Skeletal muscle cell (primary cell): ENCODE measurements at places on chromosomes 16 and 17.

DNA sequence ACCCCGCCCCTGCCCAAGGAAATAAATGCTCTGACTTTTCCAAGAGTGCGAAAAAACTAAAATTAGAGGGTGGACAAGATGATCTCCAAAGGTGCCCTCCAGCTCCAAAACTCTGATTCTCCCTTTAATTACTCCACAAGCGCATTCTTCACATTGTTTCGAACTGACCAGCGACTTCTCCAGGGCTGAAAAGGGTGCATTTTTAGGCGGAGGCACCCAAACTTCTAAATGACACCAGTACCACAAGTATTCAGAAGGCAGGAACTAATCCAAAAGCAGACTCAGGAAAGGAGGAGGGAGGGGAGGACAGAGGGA is 750 bp downstream of the ZFHX3 start:
- DNase-seq, result no peak

- DNase-seq, result no peak
Observed at GRCh38 chr16:10081201-10081940, 100.9 kb downstream of the GRIN2A start.

DNA sequence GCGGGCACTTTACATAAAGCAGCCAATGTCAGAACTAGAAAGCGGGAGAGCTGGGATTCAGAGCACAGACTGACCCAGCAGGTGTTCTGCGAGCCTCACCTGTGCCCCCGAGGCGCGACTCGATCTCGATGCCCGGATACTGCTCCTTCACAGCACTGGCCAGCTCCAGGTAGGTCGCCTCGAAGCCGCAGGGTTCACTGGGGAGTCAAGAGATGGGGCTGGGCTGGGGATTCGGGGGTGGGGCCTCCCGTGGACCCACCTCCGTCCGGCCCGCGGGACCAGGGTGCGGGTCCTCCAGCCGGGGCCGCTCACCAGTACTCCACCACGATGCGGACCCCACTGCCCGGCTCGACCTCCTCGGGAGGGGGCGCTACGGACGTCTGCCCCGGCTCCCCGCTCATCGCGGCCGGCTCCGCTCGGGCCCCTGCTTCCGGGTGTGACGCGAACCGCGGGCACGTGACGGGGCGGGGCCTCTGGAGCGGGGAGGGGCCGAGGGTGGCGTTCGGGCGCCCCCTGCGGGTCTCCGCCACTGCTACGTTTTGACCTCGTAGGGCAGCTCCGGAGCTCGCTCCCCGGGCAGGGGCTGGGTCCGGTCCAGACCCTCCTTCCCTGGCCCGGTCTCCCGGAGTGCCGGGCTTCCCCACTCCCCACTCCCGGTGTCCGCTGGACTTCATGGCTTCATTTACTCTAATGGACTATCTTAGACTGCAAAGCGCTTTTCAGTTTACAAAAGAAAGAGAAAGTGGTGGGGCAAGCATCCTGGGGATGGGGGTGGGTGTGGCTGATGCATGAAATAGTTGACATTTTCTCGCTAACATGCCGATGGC is at the start of gene MIEN1:
TSS of gene MIEN1 (minus strand) at position 438 of the 827 bp plus-strand sequence. CDS start at position 401, 37 bp downstream.
- DNase-seq, result no peak

- DNase-seq, result peak; percentile 9
Observed at GRCh38 chr17:56358651-56359050, 205.4 kb downstream of the ANKFN1 start.

DNA sequence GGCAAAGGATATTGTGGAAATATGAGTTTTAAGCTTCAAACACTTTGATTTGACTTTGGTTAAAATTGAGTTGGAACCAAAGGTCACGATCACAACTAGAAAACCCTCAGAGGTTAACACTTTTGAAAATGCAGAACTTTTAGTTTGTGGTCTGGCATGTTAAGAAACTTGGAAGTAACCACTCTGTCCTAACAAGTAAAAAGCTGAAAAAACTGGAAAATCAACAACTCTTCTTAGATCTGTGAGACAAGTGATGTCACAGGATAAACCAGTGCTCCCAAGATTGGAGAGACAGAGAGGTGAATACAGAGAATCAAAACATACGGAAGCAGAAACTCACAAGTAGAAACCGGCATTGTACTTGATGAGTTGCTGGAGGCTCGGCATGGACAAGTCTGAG is 17.4 kb downstream of the MFSD6L start:
- no peak for DNase-seq

DNA sequence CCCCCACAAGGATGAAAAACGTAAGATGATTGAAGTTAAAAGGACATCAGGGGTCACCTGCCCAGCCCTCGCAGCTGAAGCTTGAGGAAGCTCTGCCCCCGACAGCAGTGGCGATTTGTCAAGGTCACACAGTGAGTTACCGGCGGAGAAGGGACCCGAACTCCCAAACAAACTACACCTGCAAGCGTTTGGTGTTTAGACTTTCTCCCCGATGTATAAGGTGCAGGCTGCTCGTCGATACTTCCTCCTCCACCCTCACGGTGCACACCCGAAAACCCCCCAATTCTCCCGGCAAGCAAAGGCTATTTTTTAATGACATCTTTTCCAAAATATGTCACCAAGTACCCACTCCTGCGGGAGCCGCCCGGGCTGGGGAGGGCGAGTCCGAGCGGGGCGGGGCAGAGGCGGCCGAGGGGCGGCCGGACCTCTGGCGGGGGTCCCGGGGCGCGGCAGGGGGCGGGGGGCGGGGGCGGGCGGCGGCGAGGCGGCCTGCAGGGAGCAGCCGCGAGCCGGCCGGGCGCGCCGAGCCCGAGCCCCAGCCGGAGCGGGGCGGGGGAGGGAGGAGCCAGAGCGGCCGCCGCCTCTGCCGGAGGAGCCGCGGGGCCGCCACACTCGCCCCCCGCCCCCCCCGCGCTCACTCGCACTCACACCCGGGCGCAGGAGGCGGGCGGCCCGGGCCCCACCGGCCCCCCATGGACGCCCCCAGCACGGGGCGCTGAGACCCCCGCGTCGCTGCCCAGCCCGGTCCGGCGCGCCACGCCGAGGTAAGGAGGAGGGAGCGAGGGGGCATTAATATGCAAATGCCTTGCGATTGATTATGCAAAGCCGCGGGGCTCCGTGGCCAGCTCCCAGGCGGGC is at the start of gene THRA:
TSS of gene THRA (plus strand) at position 637 of the 858 bp plus-strand sequence. CDS start 11,524 bp downstream, outside the sequence.
- no peak for DNase-seq

GRCh38 chr17:36932694-36933511 is 4.4 kb upstream of the LHX1 start:
- no peak for DNase-seq

DNA sequence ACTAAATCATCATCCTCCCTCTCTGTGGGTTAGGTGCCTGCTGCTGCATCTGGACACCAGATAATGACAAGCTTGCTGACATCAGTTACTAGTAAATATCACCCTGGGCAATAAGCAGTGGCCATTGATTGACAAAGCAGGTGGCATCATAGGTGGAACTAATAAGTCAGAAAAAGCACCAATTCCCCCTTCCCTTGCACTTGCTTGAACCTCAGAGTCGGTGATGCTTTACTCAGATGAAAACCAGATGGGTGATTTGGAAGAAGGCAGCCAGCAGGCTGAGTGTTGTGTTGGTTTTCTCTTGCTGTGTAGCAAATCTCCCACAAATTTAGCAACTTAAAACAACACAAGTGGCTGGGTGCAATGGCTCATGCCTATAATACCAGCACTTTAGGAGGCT is 146.9 kb upstream of the NOL11 start:
- DNase-seq, result no peak

- DNase-seq, result no peak
Observed at GRCh38 chr17:35541434-35541833, 4.0 kb upstream of the SLFN12L start.

DNA sequence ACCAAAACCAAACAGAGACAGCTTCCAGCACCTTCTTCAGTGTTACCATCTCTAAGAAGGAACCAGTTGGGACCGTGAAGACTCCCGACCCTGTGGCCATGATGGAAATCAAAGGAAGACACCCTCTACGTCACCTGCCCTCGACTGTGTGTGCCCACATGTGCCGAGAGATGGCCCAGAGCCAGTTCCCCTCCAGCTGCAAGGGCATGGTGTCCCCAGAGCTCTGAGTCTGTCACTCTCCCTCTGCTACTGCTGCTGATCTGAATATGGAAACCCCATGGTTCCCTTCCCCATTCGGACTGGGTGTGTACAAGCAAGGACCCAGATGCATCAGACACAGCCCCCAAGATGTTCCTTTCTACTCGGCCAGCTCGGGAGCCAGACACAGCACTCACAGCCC is 76.4 kb downstream of the SOCS1 start:
- no peak for DNase-seq

DNA sequence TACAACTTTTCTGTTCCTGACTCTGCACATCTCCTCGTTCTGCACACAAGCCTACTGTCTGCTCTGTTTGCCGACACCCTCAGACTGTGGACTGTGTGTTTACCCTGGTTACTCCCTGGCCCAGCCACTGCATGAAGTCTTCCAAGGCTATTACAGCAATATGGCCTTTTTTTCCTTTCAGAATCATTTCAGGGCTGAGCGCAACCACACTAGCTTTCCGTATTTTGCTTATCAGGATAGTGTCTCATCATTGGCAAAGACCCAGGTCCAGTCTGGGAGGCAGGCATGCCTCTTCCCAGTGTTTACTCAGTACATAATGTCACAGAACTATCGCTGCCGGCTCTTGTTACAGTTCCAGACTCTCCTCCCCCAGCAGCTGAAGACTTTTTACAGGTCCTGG is 10.1 kb downstream of the DNAH9 start:
- DNase-seq, result no peak

GRCh38 chr16:49469930-49470451 is 96.4 kb downstream of the C16orf78 start:
- no peak for DNase-seq

- DNase-seq, result no peak
Observed at GRCh38 chr17:39062846-39063680, 88.4 kb downstream of the PLXDC1 start.

GRCh38 chr17:81519284-81520020 is 6.9 kb upstream of the ACTG1 start:
- no peak for DNase-seq

- DNase-seq, result no peak
Observed at GRCh38 chr16:80500116-80500859, 40.5 kb upstream of the DYNLRB2 start.

DNA sequence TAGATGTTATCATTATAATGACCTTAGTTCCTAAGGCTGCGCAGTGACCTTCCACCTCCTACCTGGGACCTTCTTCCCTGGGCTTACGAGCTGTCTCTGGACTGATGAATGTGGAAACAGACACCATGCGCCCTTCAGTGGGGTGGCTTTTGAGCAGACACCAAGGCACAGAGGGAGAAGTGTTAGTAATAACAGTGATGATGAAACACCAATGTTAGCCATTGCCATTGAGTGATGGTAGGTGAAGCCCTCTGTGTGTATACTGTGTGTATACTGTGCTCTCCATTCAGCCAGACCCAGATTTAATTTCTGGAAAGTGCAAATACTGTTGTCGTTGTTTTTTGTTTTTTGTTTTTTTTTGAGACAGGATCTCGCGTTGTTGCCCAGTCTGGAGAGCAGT is 44.5 kb downstream of the CLEC16A start:
- no peak for DNase-seq

DNA sequence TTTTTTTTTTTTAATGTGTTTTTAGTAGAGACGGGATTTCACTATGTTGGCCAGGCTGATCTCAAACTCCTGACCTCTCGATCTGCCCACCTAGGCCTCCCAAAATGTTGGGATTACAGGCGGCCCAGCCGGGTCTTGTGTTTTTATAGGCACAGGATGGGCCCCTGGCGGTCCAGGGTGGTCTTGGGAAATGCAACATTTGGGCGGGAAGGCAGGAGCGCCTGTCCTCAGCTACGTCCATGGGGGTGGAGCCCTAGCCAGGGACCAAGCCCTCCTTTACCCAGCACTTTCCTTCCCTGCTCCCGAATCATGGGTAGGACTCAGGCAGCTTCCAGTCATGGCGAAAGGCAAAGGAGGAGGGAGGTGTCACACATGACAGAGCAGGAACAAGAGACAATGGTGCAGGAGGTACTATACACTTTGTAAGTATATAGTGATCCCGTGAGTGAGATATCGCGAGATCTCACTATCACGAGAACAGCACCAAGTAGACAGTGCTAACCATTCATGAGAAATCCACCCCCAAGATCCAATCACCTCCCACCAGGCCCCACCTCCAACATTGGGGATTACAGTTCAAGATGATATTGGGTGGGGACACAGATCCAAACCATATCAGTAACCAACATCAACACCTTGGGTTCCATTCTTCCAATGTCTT is 226.7 kb upstream of the WSCD1 start:
- no peak for DNase-seq

- DNase-seq, result no peak
Observed at GRCh38 chr16:3480901-3481695, 14.2 kb downstream of the C16orf90 start.

DNA sequence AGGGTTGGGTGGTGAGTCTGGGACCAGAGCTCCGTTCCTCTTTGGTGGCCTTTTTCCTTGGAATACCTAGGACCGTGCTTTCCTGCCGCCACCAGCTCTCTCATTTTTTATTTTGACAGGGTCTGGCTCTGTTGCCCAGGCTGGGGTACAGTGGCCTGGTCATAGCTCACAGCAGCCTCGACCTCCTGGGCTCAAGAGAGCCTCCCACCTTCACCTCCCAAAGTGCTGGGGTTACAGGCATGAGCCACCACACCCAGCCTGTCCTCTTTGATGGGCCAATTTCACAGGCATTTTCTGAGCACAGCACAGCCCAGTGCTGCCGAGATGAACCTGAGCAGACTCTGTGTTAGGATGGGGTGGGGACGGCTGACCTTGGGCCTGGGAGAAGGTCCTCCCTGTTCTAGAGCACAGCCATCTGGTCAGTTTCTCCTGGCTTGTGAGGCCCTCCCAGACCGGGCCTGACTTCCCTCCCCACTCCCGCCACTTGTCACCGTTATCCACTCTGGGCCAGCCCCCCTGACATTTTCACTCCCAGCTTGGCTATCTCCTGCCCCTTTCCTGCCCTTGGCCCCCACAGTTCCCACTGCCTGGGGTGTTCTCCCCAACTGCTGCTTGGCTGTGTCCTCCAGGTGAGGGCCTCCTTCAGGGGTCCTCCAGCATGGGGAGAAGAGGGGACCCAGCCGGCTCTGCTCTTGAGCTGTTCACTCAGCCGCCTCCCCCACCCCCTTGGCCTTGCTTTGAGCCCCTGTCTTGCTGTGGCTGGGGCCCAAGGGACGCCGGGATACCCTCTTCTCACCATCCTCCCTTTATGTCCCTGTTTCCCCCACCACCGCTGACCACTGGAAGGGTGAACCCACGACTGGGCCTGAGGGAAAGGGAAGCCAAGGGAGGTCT is 5.0 kb downstream of the ADCY7 start:
- DNase-seq, result no peak

DNA sequence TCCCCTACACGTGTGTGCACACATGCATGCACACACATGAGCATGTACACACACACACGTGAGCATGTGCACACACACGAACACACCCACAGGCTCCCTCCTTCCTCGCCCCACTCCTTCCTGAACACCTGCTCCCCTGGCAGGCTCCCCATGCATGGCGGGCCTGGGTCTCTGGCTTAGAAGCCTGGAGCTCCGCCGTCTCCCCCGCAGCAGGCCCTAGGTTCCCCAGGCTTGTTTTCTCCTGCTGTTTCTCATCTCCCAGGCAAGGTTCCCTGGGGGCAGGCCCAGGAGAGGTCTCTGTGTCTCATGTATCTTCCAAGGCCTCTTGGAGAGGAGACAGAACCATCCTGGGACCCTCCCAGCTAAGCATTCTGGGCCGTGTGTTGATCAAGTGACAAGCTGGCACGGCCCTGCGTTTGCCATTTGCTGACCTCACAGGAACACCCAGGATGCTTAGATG is 202.3 kb upstream of the CIBAR2 start:
- DNase-seq, result no peak

GRCh38 chr17:51640108-51640622 is 379.8 kb downstream of the UTP18 start:
- no peak for DNase-seq
